Stimulated activated CD4-positive, alpha-beta T cell treated with anti-CD3 and anti-CD28 coated beads, Interleukin-1b, Interleukin-23, amount 100 ng/mL, for 48 hours (primary cell): ENCODE measurements at places on chromosomes 16 and 17.

- DNase-seq: no peak
Measured at GRCh38 chr17:50460831-50461526, 7.7 kb downstream of the CHAD start.

DNA sequence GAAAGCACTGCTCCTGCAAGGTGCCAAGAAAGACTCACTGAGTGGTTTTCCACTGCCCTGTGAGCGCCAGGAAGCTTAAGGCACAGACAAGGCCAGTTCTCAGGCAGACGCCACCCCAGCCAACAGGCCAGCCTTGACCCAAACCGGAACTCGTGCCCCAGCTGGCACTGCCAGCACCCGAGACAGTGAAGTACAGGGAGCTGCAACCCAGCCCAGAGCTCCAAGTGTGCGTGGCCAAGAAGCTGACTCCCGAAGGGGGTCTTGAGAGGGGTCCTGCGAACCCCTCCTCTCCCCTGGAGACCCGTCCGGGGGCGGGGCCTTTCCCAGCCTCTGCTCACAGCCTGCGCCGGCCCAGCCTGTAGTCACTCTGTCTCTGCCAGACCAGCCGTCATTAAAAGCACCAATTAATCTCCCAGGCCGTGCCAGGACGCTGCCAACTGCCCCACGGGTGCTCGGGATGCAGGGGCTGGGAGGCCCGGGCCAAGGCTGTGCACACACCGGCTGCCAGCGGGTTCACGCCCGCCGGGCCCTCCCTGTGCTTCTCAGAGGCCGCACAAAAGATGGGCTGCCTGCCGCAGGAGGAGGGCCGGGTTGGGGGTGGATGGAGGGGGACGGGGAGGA, 4.4 kb upstream of the SOX8 start:
- no peak for DNase-seq

GRCh38 chr17:42922294-42922693, 21.7 kb downstream of the G6PC1 start:
- no peak for DNase-seq

DNA sequence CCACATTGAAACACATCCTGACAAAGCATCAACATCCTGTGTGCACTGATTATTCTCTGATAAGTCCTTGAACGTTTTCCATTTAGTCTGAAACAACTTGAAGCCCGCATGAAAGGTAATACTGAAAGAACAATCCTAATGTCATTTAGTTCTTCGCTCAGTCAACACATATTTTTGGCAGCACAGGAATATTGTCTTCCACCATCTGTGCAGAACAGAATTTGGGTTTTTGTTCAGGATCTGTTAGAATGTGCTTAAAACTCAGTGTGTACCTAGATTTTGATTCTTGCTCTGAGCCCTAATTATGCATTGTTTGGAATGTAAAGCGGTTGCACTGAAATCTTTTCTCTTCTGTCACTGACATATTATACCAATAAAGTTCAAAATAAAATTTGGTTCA, 1036.6 kb downstream of the CDH11 start:
- DNase-seq: no peak

DNA sequence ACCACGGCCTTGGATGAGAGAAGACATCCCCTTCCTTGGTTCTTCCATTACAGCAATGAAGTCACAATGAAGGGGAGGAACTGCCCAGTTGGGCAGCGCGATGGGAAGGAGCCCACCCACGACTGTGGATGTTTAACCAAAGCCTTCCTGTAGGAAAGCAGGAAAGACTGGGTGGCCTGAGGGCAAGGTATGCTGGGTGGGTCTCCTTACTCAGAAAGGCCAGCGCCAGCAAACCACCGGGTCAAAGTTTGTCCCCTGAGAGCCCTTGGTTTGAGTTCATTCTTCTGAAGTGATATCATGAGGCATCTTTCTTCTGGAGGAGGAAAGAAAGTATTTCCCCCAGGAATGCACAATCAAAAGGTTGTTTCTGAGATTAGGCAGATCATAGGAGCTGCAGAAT, 105.2 kb downstream of the C16orf95 start:
- no peak for DNase-seq

DNA sequence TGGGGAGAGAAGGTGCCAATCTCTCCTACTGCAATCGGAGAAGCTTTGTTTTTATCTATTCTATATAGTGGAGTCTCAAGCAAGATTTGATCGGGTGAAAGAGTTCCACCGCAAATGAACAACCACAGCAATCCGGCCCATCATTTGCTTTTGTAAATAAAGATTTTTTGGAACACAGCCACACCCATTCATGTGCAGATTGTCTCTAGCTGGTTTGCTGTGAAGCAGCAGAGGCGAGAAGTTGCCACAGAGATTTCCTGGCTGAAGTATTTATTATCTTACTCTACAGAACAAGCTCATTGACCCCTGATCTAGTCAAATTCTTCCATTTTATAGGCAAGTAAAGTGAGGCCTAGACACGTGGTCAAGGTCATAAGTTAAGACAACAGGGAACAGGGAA, 195.5 kb upstream of the TNRC6C start:
- no peak for DNase-seq

DNA sequence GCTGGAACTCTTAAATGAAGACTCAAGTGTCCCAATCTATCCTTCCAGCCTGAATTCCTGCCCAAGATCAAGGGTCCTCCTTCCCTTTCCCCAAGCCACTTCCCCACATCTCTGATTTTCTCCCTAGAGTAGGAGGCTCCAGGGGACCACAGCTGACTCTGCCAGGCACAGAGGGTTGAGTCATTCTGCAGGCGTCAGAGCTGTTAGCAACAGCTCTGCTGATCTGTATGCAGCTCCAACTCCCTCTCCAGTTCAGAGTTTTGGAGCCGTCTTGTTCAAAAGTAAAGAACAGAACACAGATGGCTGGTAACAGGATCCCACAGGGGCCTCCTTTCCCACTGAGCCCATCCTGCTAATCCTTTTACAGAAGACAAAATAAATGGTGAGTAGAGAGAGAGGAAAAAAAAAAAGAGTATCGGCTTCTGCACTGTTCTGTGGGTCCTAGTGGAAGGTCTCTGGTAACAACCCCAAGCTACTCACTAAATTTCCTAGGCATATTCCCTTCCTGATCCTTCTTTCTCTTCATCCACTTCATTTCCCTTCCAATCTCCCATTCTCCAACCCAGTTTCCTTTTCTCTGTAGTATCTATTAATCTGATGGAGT, 13.4 kb upstream of the TAOK1 start:
- DNase-seq: no peak

- DNase-seq: no peak
Measured at GRCh38 chr16:22075043-22075757, 17.1 kb upstream of the VWA3A start.

GRCh38 chr17:80694992-80695912, 150.6 kb downstream of the RPTOR start:
- DNase-seq: peak; percentile 34

- no peak for DNase-seq
Measured at GRCh38 chr17:6208608-6209180, 138.5 kb downstream of the WSCD1 start.

DNA sequence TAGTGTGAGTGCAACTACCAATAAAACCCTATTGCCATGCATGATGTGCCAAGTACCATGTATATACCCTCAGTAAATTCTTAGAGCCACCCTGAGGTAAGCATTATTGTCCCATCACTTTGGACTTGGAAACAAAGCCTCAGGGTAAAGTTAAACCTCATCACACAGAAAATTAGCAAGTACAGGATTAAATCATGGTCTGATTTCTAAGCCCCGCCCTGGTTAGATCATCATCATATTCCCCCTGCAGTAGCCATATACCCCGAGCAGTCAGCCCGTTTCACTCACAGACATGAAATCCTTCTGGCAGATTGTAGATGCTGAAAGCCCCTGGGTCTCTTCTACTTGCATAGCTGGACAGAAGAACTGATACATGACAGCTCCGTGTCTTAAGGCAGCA, 4.8 kb downstream of the ZP2 start:
- no peak for DNase-seq

DNA sequence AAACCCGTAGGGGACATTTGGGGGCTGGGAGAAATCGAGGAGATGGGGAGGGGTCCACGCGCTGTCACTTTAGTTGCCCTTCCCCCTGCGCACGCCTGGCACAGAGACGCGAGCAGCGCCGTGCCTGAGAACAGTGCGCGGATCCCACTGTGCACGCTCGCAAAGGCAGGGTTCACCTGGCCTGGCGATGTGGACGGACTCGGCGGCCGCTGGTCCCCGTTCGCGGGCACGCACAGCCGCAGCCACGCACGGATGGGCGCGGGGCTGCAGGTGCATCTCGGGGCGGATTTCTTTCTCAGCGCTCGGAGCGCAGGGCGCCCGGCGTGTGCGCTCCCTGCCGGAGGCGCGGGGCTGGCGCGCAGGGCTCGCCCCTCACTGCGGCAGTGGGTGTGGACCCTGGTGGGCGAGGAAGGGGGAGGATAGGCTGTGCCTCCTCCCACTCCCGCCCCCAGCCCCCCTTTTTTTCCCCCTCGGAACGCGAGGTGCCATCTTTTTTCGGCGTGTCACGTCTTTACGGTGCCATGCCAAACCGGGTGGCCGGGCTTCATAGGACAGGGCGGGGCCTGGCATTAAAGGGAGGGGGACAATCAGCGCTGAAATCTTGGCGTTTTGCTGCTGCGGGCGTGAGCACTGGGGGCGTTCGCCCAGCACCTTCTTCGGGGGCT, 1.1 kb downstream of the MAPT start:
- no peak for DNase-seq

- no peak for DNase-seq
Measured at GRCh38 chr17:66654106-66654740, 180.7 kb upstream of the CACNG5 start.

DNA sequence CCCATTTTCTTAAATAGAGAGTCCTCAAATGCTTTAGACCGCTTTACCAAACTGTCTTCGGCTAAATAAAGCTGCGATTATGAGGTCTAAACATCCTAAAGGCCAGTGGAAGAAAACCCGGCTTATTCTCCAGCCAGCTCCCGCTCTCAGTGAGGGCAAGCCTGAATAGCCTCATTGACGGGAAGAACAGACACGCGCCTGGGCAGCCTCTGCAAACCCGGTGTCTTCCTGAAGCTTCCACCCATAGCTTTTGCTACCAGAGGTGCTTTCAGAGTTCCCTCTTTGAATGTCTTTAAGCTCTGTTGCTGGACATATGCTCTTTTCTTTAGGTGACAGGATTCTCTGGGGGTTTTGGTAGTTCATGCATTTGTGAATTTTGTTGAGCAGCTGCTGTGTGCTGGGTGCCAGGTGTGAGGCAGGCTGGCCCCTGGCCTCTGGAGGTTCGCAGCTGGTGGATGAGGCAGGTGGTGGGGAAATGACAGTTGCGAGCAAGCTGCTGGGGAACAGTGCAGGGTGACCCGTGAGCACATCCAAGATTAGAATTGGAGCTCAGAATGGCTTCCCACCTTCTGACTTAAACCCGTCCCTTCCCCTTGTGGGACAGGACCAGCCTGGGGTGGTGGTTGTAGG, 44.7 kb downstream of the CRISPLD2 start:
- DNase-seq: no peak

GRCh38 chr16:89375686-89376085, 114.7 kb downstream of the ANKRD11 start:
- DNase-seq: no peak

- DNase-seq: no peak
Measured at GRCh38 chr16:79287424-79287917, 313.1 kb downstream of the MAF start.

GRCh38 chr16:31441956-31442355, 633 bp downstream of the ZNF843 start:
- no peak for DNase-seq

DNA sequence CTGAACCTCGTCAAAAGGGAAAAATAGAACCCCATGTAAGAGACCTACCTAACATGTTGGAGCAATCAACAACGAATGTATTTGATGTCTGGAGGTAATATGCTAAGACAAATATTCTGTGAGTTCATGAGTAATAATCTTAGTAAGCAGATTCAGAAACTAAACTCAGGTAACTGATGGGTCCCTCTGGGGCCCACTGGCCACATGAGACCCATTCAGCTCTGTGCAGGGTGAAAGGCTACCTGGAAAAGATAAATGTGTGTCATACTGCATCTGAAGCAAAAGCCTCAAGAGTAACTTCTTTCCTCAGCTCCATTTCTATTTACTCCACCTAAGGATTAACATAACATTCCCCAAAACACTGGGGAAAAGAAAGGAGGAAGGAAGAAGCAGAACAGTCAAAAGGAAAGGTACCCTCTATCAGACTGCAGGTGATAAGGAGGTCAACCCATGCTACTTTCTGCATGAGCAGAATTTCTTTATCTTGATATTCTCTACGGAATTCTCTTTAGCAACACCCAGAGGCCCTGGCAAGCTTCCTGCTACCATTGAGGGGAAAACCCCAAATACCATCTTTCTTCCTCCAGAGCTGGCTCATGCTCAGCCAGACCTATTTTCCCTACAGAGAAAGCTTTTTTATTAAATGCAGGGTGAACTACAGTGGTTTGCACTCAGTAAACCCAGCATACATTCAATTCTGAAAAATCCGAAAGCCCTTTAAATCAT, 37.7 kb upstream of the ABCA6 start:
- no peak for DNase-seq
